ENCODE measurements at places on chromosomes 6 and 20.

DNA sequence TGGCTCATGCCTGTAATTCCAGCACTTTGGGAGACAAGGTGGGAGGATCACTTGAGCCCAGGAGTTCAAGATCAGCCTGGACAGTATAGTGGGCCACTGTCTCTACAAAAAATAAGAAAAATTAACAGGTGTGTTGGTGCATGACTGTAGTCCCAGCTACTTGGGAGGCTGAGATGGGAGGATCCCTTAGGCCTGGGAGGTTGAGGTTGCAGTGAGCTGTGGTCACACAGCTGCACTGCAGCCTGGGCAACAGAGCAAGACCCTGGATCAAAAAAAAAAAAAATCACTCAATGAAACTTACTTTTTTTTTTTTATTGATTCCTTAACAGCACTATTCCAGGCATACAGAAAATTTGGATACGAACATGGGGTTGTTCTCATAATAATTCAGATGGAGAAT, 14.0 kb downstream of the CDKAL1 start:
- no peak for DNase-seq

GRCh38 chr6:138455746-138456400, 43.4 kb downstream of the NHSL1 start:
- no peak for DNase-seq

DNA sequence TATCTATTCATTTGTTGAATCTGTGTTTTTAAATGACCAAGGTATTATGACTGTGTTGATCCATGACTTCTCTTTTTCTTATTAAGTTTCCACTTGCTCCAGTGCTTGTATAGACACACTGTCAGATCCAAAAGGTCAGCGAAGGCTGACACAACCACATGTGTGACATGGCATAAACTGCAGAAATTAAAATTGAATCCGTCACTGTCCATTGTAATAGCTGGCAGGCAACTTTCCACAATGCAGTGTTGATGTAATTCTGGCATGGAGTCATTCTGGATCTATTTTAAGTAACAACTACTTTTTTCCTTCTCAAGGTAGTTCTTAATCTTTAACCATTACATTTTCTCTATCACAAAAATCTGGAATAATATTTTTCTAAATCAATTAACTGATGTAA, 145.3 kb downstream of the AIG1 start:
- no peak for DNase-seq

DNA sequence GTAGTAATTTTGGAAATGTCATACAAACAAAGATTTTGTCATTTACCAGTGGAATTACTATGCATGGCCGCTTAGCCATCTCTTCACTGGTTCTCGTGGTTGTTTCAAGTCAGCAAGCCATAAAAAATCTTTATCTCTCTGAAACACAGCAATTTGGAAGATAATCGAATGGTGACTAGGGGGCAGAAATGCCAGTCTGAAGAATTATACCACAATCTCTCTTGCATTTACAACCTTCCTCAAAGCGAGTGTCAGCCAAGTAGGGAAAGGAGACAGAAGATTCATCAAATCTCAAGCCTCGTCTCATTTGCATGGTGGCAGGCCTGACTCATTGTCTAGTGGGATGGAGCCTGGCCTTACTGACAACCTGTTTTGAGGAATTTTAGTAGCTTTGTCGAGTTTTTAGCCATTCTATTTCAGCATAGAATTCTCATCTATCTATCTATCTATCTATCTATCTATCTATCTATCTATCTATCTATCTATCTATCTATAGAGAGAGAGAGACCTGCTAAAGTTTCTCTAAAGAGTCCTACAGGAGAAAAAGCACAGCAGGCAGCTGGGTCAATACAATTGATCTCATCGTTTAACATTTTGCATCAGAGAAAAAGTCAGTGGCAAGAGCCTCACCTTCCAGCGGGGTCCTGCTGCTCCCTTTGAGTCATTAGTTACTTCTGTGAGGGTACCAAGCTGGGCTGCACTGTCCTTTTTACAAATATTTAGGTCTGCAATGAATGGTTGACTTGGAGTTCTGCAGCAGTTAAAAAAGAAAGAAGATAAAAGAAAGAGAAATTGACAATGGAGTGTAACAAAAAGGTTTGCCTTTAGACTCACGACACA, 572.8 kb downstream of the TFAP2A start:
- DNase-seq = no peak

DNA sequence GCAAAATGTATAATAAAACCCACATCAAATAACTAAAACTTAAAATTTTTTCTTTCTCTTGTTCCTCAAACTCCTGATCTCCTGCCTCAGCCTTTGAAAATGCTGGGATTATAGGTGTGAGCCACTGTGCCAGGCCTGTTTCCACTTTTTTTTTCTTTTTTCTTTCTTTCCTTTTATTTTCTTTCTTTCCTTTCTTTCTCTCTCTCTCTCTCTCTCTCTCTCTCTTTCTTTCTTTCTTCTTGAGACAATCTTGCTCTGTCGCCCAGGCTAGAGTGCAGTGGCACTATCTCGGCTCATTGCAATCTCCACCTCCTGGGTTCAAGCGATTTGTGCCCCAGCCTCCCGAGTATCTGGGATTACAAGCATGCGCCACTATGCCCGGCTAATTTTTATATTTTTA, 164.6 kb downstream of the OR2B2 start:
- DNase-seq = no peak

All from right atrium auricular region (tissue), 2 donors.